ENCODE measurements at places on chromosomes 6 and 20.

- DNase-seq, result no peak
These were observed 639 bp upstream of the RCAN2 start for GRCh38 chr6:46491628-46492547.

DNA sequence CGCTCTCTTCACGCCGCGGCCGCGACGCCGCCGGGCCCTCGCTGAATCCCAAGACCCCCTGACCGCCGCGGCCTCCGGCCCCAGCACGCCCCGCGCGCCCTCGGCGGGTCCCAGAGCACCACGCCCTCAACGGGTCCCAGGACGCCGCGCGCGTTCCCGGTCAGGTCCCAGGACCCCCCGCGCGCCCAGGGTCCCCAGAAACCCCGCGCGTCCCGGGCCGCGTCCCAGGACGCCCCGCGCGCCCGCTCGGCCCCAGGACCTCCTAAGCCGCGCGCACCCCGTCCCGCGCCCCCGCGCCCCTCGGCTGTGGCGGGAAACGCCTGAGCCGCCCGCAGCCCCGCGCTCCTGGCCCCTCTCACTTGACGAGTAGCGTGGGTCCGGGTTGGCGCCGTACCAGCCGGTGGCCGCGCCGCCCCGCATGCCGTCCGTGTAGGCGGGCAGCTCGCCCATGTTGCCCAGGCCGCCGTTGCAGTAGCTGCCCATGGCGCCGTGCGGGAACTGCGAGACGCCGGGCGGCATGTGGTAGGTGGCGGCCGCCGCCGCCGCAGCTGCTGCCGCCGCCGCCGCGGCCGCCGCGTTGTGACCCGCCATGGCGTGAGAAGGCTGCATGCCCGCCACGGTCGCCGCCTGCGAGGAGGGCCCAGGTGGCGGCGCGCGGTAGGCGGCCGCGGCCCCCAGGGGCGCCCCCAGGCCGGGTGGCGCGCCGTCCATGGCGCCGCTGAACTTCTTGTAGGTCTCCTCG lies 556 bp downstream of the NKX2-4 start:
- no peak for DNase-seq

- DNase-seq, result no peak
These were observed 28.6 kb upstream of the ENPP5 start for GRCh38 chr6:46199387-46199786.

DNA sequence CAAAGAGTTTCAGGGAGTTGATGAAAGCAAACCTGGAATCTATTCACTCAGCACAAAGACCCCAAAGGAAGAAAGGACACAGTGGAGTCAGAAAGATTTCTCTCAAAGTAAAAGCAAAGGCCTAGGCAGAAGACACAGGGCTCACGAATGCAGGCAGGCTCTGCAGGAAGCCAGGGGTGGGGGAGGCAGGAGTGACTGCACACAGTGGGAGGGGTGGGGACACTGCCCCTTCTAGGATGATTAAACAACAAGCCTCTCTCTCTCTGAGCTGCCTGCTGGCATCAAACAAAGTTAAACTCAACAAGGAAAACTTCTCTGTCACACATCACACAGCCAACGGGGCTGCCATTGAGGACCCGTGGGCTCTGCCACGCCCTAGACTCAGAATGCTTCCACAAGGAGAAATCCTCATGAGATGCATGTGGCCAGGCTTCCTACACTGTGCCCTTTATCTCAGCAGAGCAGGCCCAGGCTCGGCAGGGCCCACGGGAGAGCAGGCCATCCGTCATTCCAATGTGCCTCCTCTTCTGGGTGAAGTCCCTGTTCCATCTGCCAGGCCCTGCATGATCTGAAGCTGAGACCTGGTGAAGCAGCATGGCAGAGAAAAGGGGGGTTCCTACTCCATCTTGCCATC lies 70.1 kb downstream of the RAMACL start:
- DNase-seq, result no peak
